Urinary bladder (tissue), 4 donors: ENCODE measurements at places on chromosomes 2 and 18. TPM values are rescaled to one million over a fixed set of nuclear protein-coding genes. Genes with fewer than 3 reads are reported as not detected.

The BMPR2 gene
- 86.7 TPM for total RNA-seq

The ZNF892 gene
- 11.5 TPM for total RNA-seq

The STARD6 gene
- 0.53 TPM for total RNA-seq

The SMAD4 gene
- total RNA-seq, result 108 TPM

The RSAD2 gene
- total RNA-seq, result 11.1 TPM
